ENCODE measurements at places on chromosomes 13 and 19.
A peak's percentile ranks its signal among the peaks of the same experiment; 100 is the strongest.

DNA sequence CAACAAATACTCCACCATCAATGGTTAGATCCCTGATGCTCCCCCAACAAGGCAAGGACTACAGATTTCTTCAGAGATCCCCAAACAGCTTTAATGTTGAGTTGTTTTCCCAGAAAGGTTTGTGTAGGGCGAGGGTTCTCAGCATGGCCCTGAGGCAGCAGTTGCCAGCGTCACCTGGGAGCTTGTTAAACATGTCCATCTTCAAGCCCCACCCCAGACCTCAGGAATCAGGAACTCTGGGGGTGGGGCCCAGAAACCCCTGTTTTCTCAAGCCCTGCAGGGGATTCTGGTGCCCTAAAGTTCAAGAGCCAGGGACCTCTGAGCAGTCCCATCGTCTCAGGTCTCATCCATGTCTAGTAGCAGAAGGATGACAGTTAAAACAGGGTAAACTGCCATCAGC lies 9.6 kb downstream of the EFNB2 start:
- DNase-seq = no peak

- no peak for DNase-seq
Observed at GRCh38 chr13:59534806-59535205, 628.9 kb downstream of the DIAPH3 start.

- no peak for DNase-seq
Observed at GRCh38 chr19:8113017-8113416, 36.4 kb downstream of the FBN3 start.

DNA sequence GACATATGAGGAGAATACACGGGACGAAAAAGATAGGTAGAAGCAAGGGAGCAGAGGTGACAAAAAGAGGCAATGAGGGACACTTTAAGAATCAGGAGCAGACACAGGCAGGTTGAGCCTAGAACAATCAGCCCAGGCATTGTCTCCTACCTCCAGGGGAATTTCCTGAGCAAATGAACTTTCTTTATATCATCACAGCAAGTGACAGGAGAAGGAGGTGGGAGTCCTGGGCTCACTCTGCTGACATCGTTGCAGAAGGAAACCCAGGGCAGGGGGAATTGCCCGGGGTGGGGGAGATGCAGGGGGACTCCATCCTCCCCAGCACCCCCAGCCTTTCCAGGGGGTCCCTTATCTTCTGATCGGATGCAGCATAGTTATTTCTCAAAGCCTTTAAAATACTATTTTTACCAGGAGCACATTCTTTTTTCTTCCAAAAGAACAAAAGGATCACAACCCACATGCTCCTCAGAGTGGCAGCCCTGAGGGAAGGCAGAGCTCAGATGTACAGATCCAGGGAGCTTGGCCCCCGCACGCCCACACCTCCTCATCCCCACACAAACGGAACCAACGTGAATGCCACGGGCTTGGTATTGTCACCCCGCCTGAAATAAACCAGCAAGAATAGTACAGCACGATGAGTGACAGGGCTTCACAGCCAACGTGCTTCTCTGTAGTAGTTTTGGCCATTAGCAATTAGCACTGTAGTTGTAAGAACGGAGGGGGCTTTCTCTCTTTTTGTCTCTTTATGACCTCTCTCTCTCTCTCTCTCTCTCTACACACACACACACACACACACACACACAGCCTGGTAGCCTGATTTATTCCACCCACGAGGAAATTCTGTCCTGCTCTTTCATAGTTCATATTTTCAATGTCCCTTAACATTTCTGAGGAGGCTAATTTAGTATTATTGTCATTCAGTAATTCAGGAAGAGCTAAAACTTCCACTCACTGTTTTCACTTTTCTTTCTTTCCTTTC lies 169.5 kb upstream of the UBL3 start:
- DNase-seq = no peak

GRCh38 chr13:97395447-97396136 lies 38.4 kb upstream of the RAP2A start:
- DNase-seq = no peak

DNA sequence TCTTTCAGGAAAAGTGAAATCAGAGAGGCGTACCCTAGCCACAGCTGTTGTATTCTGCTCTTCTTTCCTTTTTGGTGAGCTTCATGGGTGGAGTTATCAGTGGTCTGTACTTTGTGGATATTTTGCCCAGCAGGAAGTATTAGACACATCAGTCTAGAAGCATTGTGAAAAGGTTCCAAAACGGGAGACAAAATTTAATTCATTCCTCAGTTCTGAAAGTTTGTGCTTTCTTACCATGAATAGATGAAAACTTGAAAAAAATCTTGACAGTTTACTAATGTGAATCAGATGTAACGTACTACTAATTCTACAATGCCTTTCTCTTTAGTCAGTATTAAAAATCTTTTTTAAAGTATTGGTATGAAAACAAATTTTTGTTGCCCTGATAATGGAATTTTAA lies 116.8 kb downstream of the DNAJC3 start:
- no peak for DNase-seq

DNA sequence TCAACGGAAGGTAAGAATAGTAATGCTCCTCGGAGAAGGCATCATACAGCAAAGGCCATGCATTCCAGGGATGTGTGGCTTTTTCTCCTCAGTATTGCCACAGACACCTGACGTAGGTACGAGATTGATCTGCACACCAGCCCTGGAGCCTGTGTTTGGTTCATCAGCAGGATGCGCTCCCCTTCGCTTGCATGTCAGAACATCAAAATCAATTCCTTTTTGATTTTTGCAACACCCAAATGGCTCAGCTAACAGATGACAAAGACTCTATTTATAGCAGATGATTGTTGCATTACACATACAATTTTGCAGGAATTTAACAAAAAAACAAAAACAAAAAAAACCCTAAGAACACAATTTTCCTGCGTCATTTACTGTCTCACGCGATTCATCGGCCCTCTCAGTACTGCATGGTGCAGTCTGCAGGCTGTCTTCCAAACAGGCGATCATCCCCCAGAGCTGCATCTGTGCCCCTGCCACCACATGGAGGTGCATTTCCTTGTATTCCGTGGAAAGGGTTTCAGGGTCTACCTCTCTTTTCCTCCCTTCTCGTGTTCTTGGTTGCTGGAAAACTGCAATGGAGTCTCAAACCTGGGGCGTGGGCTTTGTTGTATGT lies 207.3 kb downstream of the TEX29 start:
- DNase-seq = no peak

GRCh38 chr19:43820098-43820883 lies 6.8 kb upstream of the ZNF283 start:
- DNase-seq = no peak

- DNase-seq = no peak
Observed at GRCh38 chr13:106343836-106344235, 191.6 kb downstream of the EFNB2 start.

- no peak for DNase-seq
Observed at GRCh38 chr13:111622051-111622531, 301.6 kb downstream of the TEX29 start.

DNA sequence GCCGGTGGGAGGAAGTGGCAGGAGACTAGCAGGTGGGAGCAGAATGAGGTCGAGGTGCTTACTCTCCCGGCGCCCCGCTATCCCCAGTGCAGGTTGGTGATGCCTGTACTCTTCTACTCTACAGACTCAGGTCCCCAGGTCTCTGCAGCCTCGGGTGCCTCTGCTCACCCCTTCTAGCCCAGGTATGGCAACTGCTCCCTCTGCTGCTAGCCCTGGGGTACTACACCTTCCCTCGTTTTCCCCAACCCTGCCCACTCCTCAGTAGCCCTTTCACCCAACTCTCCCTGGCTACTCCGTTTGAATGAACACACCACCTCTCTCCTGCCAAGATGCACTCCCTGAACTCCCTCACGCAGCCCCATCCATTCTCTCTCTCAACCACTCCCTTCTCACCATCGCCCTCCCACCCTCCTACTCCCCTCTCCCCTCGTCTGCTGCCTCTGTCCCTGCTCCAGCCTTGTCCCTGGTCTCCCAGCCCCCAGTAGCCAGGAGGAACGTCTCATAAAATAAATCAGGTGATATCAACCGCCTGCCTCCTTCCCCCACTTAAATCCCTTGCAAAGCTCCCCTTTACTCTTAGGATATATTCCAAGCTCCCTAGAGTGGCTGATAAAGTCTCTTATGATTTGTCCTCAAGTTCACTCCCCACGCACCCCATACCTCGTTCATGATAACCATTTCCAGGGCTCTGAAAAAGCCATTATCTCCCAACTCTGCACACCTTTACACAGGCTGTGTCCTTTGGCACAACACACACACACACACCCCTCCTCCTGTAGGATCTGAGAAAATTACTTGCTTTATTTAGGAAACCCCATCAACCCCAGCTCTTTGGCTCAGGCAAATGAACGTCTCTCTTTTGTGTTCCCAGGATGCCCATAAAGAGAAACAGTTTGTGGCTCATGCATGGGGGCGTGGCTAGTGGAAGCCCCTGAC lies 8.2 kb upstream of the MEIS3 start:
- DNase-seq = peak; percentile 68

GRCh38 chr13:40189426-40189825 lies 477.0 kb downstream of the FOXO1 start:
- no peak for DNase-seq

DNA sequence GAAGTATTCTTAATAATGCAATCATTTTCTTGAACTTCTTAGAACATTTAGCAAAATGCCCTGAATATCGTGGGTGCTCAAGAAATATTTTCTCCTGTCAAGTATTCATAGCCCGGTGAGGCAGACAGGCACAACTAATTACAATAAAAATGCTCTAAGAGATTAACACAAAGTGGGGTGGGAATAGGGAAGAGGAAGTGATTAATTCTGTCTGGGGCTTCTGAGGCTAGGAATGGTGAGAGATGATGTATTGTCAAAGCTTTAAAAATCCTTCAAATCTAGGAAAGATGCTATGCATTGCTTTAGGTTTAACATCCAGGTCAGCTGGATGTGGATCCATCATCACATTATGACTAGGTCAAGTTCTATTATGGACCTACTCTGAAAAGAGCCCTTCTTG lies 66.9 kb upstream of the POSTN start:
- no peak for DNase-seq

- no peak for DNase-seq
Observed at GRCh38 chr19:53982611-53983010, 8.8 kb upstream of the CACNG6 start.

DNA sequence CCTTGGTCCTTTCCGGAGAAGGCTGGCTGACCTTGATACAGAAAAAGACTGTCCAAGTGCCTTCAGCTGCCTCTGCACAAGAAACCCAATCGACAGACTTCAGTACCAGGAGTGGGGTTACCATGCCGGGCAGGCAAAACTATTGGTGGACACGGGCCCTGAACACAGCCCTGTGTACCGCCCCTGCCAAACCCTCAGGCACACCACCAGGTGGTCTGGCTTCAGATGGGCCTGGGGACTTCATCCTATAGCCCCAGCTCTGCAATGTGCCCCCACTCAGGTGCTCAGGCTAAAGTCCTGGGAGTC lies 17.5 kb downstream of the TCF3 start:
- no peak for DNase-seq

GRCh38 chr13:29937841-29938240 lies 87.4 kb upstream of the UBL3 start:
- DNase-seq = no peak

DNA sequence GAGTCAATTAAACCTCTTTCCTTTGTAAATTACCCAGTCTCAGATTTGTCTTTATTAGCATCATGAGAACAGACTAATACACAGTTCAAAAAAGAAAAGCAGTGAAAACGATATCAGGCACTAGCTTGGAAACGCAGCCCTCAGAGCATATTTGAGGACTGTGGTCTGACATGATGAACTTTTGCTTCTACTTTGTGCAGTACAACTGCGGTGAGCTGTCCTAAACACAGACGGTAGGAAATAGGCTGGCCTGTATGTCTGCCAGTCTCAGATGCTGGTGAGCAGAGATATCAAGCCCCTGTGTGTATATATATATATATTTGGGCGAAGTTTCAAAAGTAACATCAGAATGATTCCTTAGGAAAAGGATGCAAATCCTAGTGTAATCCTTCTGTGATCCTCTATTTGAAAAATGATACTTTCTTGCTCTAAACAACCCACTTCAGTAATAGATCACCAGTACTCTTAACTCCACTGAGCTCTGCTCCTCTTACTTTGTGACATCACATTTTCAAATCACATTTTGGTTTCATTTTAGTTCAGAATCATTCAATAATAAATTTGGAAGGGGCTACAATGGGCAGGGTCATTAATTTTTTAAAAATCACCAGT lies 74.4 kb downstream of the TNFRSF19 start:
- no peak for DNase-seq

DNA sequence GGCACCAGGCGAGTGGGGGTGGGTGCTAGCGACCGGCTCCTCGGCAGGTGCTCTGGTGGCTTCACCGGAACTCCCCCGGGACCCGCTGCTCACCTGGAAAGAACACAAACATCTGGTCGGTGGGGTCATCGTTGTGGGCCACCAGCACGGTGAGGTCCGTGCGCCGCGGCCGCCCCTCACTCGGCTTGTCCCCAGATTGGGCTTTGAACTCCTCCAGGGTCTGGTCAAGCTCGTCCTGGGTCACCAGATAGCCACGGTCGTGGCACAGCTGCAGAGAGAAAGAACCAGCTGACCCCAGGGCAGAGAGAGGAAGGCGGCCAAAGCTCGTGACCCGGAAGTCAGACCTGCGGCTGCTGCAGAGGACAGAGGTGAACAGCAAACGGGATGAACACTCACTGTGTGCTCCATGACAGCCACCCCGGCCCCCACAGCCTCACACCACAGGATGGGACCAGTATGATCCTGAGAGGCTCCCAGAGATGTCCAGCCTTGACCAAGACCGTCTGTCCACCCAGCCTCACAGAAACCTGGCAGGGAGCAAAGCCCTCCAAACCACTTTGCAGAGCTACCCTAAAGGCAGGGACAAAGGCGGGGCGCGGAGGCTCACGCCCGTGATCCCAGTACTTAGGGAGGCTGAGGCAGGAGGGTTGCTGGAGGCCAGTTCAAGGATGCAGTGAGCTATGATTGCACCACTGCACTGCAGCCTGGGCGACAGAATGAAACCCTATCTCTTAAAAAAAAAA lies 1.2 kb downstream of the POLR2E start:
- no peak for DNase-seq

- no peak for DNase-seq
Observed at GRCh38 chr13:114078461-114079451, 53.7 kb downstream of the RASA3 start.

DNA sequence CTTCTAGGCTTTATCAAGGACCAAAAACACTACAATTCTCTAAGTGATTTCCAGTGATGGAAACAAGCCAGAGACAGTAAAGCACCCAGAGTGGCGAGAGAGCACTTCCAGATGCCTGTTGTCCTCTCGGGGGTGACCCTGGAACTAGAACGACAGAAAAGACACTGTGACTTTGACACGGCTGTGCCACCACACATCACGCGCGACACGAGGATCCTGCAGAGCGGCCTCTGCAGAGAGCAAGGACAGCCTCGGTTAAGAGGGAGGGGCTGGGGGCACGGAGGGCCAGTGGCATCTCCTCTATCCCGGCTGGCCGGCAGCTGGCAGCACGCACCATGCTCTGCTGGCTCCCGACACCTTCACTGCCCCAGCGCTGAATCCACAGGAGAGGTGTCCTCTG lies 42.3 kb downstream of the SUGP2 start:
- DNase-seq = no peak

- no peak for DNase-seq
Observed at GRCh38 chr13:51342706-51343105, 3.2 kb downstream of the SERPINE3 start.
